ENCODE measurements at places on chromosomes 2 and 18. TPM values are rescaled to one million over a fixed set of nuclear protein-coding genes. Genes with fewer than 3 reads are reported as not detected.

C2orf66 gene
- not detected for total RNA-seq

RGPD4 gene
- total RNA-seq: 0.09 TPM

CRYGD gene
- not detected for total RNA-seq

DNA sequence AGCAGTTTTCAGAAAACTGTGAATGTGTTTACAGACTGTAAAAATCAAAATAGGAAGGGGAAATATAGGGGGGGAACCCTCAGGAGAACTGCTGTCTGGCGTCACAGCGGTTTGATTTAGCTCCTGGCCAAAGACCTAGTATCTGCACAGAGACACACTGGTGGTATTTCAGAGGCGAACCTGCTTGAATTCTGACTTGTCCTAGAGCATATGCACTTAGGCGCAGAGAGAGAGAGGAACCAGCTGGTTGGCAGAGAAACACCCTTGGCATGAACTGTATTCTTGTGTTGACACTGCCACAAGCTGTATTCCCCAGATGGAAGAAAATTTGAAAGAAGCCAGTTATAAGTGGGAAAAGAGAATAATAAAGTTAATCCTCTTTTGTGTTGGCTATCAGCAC is 506.5 kb upstream of the NRP2 start:
- H3K4me1 ChIP-seq: no peaks in the 10 kb centered on the region
- no peaks in the 10 kb centered on the region for H3K27me3 ChIP-seq
- H3K27ac ChIP-seq: no peak overlapping the region
- no peaks in the 10 kb centered on the region for H3K36me3 ChIP-seq
- no peak for DNase-seq

- no peak for DNase-seq
- no peaks in the 10 kb centered on the region for H3K4me1 ChIP-seq
- H3K27ac ChIP-seq: no peak overlapping the region
- H3K36me3 ChIP-seq: no peaks in the 10 kb centered on the region
- H3K27me3 ChIP-seq: no peaks in the 10 kb centered on the region
Observed at GRCh38 chr2:47334356-47335136, 68.4 kb upstream of the MSH2 start.

DNA sequence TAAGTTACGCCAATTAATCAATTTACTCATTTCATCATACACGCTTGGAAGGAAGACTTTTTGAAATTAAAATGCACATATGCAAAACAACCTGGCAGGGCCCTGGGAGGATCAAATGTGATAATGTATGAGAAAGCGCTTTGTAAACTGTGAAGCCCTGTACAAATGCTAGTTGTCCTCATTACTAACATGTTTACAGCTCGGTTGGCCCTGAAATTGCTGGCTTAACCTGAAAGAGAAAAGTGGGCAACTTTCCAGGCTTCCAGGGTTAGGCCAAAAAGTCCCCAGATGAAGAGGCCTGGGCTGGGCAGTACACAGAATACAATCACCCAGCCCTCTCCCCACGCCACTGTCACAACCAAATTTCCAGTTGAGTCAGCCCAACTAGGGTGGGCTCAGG is 60.2 kb downstream of the DNMT3A start:
- H3K27me3 ChIP-seq: no peaks in the 10 kb centered on the region
- H3K27ac ChIP-seq: no peak overlapping the region
- peaks cover 20% of the 10 kb centered on the region for H3K36me3 ChIP-seq
- H3K4me3 ChIP-seq: no peak overlapping the region
- no peak for DNase-seq
- peaks cover 59% of the 10 kb centered on the region for H3K4me1 ChIP-seq

Data from CD4-positive, alpha-beta memory T cell (primary cell).